ENCODE measurements at places on chromosomes 12 and 14.

DNA sequence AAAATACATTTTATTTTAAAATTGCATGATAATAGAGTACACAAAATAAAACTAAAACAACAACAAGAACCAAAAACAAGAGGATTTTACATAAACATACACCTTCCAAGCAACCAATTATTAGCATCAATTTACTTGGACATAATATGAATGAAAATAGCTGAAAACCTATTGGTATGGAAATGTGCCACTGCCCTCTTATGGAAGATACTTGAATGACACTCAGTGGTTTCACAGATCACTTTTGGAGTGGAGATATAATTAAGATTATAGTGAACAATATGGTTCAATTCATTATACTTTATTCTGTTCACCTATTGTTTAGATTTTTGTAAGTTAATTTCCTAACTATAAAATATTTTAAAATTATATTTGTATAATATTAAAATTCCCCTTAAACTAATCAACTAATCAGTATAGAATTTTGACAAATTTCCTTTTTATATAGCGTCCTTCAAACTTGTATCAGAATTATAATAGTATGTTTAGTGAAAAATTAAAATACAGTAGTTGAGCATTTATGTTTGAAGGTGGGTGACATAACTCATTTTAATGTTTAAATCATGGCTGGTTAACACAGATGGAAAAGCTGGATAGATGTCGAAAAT lies 70.1 kb downstream of the SLC6A15 start:
- no peak for DNase-seq

- DNase-seq: peak; percentile 61
Measured at GRCh38 chr12:47742253-47742825, 16.3 kb downstream of the RAPGEF3 start.

DNA sequence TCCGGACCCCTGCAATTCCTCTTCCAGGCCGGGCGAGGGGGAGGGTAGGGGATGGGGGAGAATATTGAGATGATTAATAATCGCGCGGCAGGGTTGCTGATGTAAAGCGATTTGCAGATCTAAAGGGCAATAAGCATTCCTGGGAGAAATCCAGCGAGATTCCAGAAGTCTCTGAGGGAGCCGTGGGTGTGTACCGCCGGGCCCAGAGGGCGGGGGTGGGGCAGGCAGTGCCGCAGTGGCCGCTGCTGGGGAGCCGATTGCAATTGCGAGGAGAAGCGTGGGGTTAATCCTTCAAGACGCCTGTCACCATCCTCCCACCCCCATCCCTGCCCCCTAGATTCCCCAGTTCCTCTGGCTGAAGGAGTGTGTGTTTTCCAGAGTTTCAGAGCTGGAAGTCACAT lies 16.4 kb downstream of the FOS start:
- DNase-seq: peak; percentile 33

DNA sequence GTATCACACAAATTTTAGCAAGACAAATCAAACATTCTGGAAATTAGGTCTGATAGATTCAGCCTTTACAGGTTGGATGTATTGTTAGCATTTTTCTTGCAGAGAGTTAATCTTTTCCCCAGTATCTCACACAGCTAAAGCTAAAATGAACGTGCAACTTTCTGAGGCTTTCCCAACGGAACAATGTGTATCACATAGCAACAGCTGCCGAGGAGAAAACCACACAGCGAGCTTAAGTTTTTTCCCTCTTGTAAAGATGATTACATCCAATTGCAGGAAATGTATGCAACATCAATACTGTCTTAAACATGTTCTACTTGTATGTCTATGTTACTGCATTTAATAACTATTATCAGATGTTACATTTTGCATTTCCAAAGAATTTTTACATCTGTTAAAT lies 182.2 kb downstream of the CCDC59 start:
- DNase-seq: no peak

DNA sequence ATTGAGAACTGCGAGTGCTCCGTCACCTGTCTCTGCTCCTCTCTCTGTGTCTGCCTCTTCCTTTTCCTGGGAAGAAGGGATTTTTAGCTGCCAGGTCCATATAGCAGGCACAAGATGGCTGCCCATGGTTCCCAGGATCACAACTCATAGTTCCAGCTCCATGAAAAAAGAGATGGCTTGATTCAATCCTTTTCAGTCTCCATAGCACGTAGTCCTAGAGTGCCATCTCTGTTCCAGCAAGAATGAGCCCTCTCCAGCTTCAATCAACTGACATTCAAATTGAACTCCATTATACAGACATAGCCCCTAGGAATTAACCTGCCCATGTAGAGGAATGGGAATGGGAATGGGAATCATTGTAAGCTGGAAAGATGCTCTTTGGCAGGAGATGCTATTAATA lies 34.7 kb upstream of the RTRAF start:
- no peak for DNase-seq

DNA sequence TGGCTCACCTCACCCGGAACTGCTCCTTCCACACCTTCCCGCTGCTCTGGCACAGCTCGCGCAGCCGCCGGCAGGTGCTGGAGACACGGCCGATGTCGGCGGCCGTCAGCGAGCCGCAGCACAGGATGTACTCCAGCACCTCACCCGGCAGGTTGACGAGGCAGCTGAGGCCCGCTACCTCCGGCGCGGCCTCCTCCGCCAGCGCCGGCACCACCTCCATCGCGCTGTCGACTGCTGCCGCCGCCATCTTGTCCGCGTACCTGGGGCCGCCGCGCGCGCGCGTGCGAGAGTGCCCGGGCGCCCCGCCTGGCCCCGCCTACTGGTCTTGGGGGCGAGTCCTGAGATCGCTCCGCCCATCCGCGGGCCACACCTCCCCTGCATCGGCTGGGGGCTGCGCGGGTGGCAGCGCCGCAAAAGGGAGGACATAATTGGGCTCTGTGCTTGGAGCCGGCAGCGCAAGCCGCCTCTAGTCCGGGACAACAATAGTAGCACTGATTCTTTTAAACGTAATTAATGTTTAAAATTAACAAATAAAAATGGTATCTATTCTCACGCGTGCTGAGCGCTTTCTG lies at the start of gene FBXO21:
Gene FBXO21 (minus strand): TSS at position 261 of the 572 bp plus-strand sequence. CDS start 14 bp downstream, at position 247.
- peak; percentile 95 for DNase-seq

- DNase-seq: no peak
Measured at GRCh38 chr12:100020370-100020769, 35.6 kb upstream of the ANKS1B start.

DNA sequence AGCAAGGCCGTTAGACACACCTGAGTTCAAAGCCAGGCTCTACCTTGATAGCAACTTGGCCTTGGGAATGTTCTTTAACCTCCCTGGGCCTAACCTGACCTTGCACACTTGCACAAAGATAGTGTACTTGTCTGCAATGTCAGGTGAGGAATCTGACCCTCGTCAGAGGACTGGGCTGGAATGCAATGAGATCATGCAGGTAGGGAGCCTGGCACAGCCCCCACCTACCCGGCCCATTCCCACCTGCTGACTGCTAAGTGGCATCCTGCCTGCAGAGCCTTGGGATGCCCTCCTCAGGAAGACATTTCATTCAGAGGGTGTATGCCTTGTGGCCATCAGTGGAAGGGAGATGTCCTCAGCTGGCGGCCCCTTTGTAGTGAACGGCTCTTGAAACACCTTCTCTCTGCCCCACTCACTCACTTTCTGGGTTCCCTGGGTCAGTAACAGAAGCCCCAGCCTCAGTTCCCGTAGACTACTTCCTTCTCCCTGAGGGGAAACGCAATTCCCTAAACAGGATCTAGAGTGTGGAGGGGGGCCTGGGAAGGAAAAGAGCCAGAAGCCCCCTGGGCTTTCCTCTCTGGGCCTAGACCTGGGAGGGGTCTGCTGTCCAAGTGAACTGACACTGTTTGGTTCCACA lies 68.0 kb upstream of the DICER1 start:
- no peak for DNase-seq

DNA sequence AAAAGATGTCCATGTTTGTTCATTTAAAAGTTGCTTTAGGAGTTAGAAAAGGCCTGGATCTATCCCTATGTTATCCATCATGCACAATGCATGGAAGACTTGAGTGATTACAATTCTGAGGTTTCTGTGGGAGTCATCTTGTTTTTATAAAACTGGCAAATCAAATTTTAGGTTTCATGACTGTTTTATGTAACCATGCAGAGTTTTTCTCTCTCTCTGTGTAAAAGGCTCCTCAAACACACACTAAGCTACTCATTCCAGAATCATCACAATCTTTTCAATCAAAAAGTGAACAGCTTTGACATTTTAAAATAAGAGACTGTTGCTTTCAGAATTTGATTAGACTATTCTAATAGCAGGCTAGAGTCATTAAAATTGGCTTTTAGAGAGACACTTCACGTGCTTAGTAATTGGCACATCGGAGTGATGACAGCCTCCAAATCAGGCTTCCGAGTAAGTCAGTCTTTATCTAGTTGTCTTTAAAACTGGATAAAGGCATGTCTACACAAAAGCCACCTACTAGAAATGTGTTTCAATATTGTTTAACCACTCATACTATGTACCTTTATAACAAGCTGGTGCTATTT lies 31.9 kb downstream of the PRICKLE1 start:
- DNase-seq: no peak

DNA sequence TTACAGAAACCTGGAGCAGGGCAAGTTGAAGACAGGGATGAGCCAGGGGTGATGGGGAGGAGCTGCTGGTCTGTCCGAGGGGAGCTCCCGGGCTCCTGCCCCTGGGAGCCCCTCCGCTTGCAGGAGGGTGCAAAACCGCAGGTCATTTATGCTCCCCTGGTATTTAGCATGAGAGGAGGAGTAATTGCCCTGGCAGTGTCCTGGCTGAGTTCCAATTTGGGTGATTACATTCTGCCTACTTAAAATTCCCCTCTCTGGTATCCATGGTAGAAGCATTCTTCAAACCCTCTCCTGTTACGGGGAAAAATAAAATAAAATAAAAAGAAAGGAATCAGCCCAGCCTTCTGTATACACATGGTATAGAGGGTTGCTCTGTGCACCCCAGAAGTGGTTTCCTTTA lies 61.7 kb upstream of the VRK1 start:
- no peak for DNase-seq

DNA sequence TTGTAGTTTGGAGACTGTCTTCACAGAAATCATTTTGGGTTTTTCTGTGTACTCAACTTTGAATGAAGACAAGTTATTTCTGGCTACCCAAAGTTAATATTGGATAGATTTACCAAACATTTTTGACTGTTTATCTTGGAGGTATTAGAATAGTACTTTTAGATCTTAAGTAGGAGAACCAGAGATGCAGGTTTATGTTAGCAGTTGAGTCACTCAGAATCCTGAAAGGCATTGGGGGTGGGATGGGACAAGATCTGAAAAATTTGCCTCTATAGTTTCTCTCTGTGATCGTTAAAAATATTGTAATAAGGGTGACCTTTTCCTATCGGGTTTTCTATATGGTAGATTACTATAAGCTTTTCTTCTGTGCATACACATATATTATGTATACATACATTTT lies 112.3 kb downstream of the TTC6 start:
- DNase-seq: no peak

GRCh38 chr14:22097586-22098292 lies 424.1 kb upstream of the OR4E1 start:
- DNase-seq: peak; percentile 19

DNA sequence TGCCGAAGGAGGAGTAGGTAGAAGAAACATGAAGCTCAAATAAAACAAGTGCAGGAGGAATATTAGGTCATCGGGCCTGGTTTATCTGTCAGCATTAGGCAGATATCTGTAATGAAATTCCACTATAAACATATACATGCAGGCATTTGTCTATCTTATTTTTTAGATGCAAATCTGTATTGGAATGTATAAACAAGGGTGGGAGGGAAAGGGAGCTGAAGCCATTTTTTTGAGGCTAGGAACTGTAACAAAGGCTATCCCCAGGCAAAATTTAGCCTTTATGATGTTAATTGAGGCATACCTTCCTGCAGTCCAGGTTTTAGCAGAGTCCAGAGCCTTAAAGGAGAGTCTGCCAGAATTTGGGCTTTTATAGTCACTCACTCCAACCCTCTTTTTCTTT lies 72.5 kb downstream of the PHLDA1 start:
- DNase-seq: no peak

GRCh38 chr12:52415870-52416750 lies 10.0 kb upstream of the KRT82 start:
- DNase-seq: no peak

GRCh38 chr14:101960225-101960624 lies 4.1 kb upstream of the DYNC1H1 start:
- peak; percentile 18 for DNase-seq

DNA sequence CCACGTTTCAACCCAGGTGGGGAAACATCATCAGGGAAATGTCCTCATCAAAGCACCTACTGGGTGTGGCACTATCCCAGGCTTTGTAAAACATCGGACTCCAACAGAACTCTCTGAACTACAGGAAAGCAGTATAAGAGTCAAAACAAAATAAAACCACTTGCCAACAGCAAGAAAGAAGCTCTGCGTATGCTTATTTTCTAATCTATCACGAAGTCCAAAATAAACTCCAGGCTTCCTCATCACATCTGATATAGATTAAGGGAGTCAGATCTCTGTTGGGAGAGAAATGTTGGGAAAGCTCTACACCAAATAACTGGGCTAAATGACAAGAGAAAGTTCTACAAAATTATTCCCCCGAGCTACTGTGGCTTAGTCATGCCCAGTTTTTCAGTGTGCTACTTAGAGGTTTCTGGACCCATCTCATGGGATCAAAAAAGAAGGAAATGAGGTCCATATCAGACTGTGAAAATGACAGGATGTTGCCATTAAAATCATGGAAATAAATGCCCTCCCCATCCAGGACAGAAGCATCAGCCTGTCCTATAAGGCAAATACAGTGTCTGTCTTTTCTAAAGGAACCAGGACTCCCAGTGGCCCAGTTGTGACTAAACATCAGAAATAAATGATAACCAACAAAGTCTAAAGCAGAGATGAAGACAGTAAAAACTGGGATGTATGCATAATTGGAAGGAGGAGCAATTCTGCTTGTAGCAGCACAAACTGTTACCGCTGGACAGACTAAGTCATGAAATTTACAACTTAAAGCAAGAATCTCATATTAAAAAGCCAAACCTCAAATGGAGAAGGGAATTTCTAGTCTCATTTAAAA lies 149.5 kb downstream of the STXBP6 start:
- DNase-seq: no peak

DNA sequence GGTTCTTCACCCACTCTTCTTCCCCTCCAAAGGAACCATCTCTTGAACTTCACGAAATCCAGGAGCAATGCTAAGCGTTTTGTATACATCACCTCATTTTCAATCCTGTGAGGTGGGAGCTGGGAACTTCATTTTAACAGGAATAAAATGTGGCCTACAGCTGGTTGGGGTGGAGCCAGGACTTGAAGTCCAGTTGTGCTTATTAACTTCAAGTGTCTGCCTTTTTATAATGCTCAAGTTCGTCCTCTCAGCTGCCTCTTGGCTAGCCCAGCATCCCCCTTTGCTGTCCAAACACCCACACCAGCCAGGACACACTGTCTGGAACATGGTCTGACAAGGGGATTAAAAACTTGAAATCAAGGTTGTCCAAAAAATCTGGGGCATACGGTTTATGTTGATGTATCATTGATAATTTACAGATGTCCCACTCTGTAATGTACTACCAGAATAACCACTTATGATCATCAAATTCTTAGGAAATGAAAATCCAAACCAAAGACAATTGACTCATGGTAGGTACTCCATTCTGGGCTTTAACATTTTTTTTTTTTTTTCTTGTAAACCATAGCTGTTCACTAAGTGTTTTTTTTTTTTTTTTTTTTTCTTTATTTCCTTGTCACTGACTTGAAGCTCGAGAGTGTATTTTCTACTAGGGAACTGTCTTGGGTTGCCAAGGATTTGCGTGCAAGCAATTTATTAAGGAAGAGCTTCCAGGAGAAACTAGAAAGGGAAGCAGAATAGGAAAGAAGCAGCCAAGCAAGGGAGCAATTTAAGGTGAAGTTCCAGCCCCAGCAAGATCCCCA lies 252.3 kb downstream of the EFCAB11 start:
- no peak for DNase-seq
